SK-N-SH (cell line): ENCODE measurements at places on chromosomes 4 and X. TPM values are rescaled to one million over a fixed set of nuclear protein-coding genes. Genes with fewer than 3 reads are reported as not detected.

DNA sequence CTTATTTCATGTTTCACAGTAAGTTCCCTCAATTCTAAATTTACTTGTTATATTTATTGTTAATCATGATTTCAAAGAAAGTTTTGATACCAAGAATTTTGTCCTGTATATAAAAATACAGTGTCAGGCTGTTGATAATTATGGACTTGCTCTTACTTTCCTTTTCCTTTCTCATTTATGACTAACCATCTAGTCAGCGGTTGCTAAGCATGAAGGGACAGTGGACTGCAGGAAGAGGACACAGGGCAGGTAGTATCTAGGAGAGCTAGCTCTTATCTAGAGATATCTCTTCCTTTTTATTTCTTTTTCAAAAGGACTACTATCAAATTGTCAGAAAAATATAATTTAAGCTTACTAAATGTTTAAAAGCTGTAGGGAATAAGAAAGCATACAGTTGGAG lies 1.6 kb downstream of the OPRPN start:
- no peaks in the 10 kb centered on the region for H3K4me1 ChIP-seq
- DNase-seq, result no peak
- no peaks in the 10 kb centered on the region for H3K27me3 ChIP-seq

Gene TMEM35A
- polyA plus RNA-seq, result 5.6 and 6.6 TPM in 2 replicates

- DNase-seq, result no peak
- no peak overlapping the region for H3K4me3 ChIP-seq
- no peak overlapping the region for H3K27ac ChIP-seq
- H3K36me3 ChIP-seq, result no peaks in the 10 kb centered on the region
- H3K27me3 ChIP-seq, result no peaks in the 10 kb centered on the region
Measured at GRCh38 chr4:56863441-56864139, 42.1 kb upstream of the SPINK2 start.

DNA sequence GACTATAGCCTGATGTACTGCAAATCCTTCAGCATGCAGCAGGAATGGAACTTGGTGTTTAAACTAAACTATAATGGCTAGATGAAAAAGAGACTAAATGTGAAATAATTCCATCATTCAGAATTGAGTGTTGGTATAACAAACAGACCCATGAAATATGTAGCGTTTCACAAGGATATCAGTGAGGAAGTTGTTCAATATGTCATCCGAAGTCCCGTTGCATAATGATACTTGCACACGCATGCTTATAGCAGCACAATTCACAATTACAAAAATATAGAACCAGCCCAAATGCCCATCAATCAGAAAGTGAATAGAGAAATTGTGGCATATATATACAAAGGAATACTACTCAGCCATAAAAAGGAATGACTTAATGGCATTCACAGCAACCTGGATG lies 20.4 kb downstream of the MECP2 start:
- DNase-seq, result no peak
- no peak overlapping the region for H3K4me3 ChIP-seq
- peaks cover 5% of the 10 kb centered on the region for H3K36me3 ChIP-seq
- H3K27ac ChIP-seq, result no peak overlapping the region

- no peaks in the 10 kb centered on the region for H3K4me1 ChIP-seq
- DNase-seq, result peak; percentile 22
- no peaks in the 10 kb centered on the region for H3K36me3 ChIP-seq
- H3K27ac ChIP-seq, result no peak overlapping the region
- H3K27me3 ChIP-seq, result no peaks in the 10 kb centered on the region; the same call in 1 of the 2 replicates
Measured at GRCh38 chrX:80022363-80023031, 7.9 kb downstream of the TBX22 start.

DNA sequence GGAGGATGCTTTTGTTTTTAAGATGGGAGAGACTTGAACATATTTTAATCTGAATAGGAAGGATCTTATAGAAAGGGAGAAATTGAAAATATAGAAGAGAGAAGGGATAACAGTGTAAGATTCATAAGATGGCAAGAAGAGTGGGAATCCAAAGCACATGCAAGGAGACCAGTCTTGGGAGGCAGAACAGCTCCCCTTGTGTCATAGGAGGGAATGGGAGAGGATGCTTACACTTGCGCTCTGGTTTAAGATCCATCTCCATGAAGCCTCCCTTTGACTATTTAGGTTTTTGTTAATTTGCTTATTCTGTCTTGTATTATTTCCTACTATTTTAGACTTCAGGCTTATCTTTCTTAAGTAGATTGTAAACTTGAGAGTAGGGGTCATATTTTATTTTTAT lies 42.7 kb downstream of the KIF4A start:
- peaks cover 2% of the 10 kb centered on the region; the same call in 1 of the 2 replicates for H3K36me3 ChIP-seq
- no peak overlapping the region for H3K4me3 ChIP-seq
- DNase-seq, result no peak
- H3K4me1 ChIP-seq, result no peaks in the 10 kb centered on the region

GRCh38 chr4:24568425-24568824 lies 15.9 kb downstream of the DHX15 start:
- no peak overlapping the region for H3K4me3 ChIP-seq
- H3K36me3 ChIP-seq, result peaks cover 73% of the 10 kb centered on the region
- H3K4me1 ChIP-seq, result peaks cover 4% of the 10 kb centered on the region; the same call in 1 of the 2 replicates
- DNase-seq, result no peak

GRCh38 chrX:6184900-6185515 lies 43.7 kb downstream of the NLGN4X start:
- no peak overlapping the region for H3K27ac ChIP-seq
- H3K27me3 ChIP-seq, result no peaks in the 10 kb centered on the region
- DNase-seq, result no peak
- H3K4me3 ChIP-seq, result no peak overlapping the region

GRCh38 chr4:71389149-71389827 lies 50.5 kb downstream of the SLC4A4 start:
- H3K4me1 ChIP-seq, result no peaks in the 10 kb centered on the region
- H3K27me3 ChIP-seq, result no peaks in the 10 kb centered on the region
- H3K27ac ChIP-seq, result no peak overlapping the region
- no peaks in the 10 kb centered on the region for H3K36me3 ChIP-seq

DNA sequence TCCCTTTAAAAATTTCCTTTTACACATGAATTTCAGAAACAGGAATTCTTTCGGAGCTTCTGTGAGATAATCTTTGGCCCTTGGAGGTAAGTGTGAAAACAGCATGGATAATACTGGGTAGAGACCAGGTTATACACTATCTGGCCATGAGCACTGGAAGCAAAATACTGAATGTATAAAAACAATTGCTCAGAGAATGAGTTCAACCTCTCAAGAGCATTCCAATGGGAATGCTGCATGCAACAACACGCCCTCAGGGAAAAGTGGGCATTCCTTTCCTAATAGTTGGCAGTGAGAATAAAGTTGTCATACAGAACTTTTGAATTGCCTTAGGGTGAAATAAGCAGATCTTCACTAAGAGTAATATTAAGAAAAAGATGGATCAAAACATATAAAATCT lies 574.8 kb upstream of the DIPK2B start:
- no peak for DNase-seq
- peak overlapping the region; percentile 32 for H3K4me3 ChIP-seq
- H3K4me1 ChIP-seq, result no peaks in the 10 kb centered on the region; the same call in none of the 2 replicates
- H3K36me3 ChIP-seq, result no peaks in the 10 kb centered on the region
- H3K27me3 ChIP-seq, result no peaks in the 10 kb centered on the region

- H3K36me3 ChIP-seq, result no peaks in the 10 kb centered on the region
- peaks cover 2% of the 10 kb centered on the region; the same call in 1 of the 2 replicates for H3K4me1 ChIP-seq
- 0 out of 2 replicates have a peak overlapping the region, but pooled peaks have one; percentile 25 for H3K27ac ChIP-seq
Measured at GRCh38 chr4:107896646-107897045, 34.7 kb upstream of the CYP2U1 start.

Gene PAQR3
- polyA plus RNA-seq, result 10.3 and 14.6 TPM in 2 replicates

Gene CLCN4
- polyA plus RNA-seq, result 1.1 and 1.5 TPM in 2 replicates

- H3K27me3 ChIP-seq, result no peaks in the 10 kb centered on the region
- H3K4me1 ChIP-seq, result no peaks in the 10 kb centered on the region
- H3K36me3 ChIP-seq, result no peaks in the 10 kb centered on the region
- H3K4me3 ChIP-seq, result no peak overlapping the region
- no peak overlapping the region for H3K27ac ChIP-seq
- no peak for DNase-seq
Measured at GRCh38 chrX:38552721-38553120, 8.6 kb upstream of the TSPAN7 start.
